ENCODE measurements at places on chromosomes 16 and 17. TPM values are rescaled to one million over a fixed set of nuclear protein-coding genes. Genes with fewer than 3 reads are reported as not detected.

SLC12A3 gene
- not detected for total RNA-seq

PRKCB gene
- 18.7 TPM for total RNA-seq

GJC1 gene
- 35.6 TPM for total RNA-seq

DNA sequence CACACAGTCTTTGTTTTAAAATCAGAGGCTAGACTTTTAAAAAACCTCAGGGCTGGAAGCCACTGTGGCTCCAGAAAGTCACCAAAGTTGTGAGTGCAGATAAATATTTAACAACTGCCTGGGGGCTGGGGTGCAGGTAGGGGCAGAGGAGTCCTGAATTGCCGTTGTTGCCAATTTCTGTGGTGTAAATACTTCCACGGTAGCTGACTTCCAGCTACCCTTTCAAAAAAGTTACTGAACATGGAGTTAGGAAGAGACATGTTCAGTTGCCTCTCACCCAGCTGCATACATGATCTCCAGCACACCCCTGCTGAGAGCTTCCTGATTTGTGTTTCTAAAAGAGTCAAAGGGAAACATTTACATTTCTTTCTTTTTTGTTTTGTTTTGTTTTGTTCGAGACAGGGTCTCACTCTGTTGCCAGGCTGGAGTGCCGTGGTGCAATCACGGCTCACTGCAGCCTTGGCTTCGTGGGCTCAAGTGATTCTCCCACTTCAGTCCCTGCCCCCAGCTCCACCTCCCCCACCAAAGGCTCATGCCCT is 58.7 kb downstream of the PLXDC1 start:
- peaks cover 44% of the 10 kb centered on the region for H3K4me1 ChIP-seq
- DNase-seq = no peak
- H3K27me3 ChIP-seq = no peaks in the 10 kb centered on the region
- H3K4me3 ChIP-seq = no peak overlapping the region

DNA sequence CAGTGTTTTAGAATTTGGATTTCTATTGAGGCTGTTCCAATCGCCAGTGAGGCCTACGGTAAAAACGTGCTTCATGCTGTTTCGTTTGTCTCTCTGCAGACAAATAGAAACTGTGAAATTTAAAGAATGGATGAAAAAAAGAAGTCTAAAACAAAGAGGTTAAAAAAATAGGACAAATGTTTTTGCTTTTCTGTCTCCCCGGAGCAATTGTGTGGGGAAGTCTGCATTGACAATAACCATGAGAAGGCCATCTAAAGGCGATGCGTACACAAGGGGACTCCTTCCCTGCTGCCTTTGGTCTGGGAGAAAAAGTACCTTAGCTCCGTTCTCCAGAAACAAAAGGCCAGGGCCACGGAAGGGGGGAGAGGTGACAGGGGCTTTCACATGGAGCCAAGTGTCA is 4.6 kb upstream of the ZFHX3 start:
- H3K4me1 ChIP-seq = peaks cover 81% of the 10 kb centered on the region
- peak overlapping the region; percentile 98 for H3K27ac ChIP-seq
- no peaks in the 10 kb centered on the region for H3K36me3 ChIP-seq

DNA sequence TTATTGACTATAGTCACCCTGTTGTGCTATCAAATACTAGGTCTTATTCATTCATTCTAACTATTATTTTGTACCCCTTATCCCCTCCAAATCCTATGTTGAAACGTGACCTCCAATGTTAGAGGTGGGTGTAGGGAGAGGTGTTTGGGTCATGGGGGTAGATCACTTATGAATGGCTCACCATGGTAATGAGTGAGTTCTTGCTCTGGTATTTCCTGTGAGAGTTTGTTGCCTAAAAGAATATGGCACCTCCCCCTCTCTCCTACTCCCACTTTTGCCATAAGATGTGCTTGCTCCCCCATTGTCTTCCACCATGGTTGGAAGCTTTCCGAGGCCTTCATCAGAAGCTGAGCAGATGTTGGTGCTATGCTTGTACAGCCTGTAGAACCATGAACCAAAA is 59.3 kb upstream of the BRD7 start:
- no peak overlapping the region for H3K27ac ChIP-seq
- no peaks in the 10 kb centered on the region for H3K4me1 ChIP-seq
- H3K4me3 ChIP-seq = no peak overlapping the region
- DNase-seq = no peak
- H3K36me3 ChIP-seq = no peaks in the 10 kb centered on the region
- H3K27me3 ChIP-seq = no peaks in the 10 kb centered on the region

- peaks cover 9% of the 10 kb centered on the region for H3K4me1 ChIP-seq
- no peak overlapping the region for H3K4me3 ChIP-seq
- no peak overlapping the region for H3K27ac ChIP-seq
- H3K27me3 ChIP-seq = peaks cover 28% of the 10 kb centered on the region
- DNase-seq = no peak
These were observed 29.8 kb downstream of the TMEM132E start for GRCh38 chr17:34609210-34609609.

- no peak overlapping the region for H3K27ac ChIP-seq
- H3K27me3 ChIP-seq = no peaks in the 10 kb centered on the region
- peaks cover 47% of the 10 kb centered on the region for H3K4me1 ChIP-seq
- DNase-seq = no peak
These were observed 6.3 kb downstream of the TERF2IP start for GRCh38 chr16:75653922-75654321.

DNA sequence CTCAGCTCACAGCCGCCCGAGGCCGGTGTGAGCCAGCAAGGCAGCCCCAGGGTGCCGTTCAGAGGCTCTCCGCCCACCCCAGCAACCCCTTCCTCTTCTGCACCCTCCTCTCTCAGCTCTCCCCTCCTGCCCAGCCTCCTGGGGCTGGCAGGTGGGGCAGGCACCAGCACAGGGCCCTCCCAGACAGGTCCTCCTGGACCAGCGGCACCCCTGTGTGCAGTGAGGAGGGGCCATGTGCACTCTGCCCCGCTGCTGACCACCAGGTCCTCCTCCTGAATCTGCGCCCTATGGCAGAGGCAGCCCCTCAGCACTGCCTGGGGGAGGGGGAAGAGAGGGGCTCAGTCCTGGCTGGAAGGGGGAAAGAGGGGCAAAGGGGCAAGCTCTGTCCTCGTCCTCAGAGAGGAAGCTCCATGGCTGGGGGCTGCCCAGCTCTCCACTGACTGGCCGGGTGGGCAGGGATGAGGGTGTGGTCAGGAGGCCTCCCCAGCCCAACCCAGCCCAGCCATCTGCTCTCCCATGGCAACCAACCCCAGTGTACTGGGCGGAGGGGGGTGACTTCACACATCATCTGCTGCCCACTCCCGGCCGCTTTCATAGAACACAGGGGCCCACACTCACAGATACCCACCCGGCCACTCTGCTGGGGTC is 5.4 kb upstream of the BCAR1 start:
- no peaks in the 10 kb centered on the region for H3K36me3 ChIP-seq
- peak; percentile 32 for DNase-seq
- peaks cover 87% of the 10 kb centered on the region for H3K4me1 ChIP-seq

- peak overlapping the region; percentile 2 for H3K4me3 ChIP-seq
- H3K27me3 ChIP-seq = no peaks in the 10 kb centered on the region
- no peaks in the 10 kb centered on the region for H3K36me3 ChIP-seq
- peaks cover 5% of the 10 kb centered on the region for H3K4me1 ChIP-seq
These were observed 38.5 kb downstream of the GRB7 start for GRCh38 chr17:39776252-39776651.

GRCh38 chr16:71565812-71566700 is 10.8 kb downstream of the TAT start:
- no peaks in the 10 kb centered on the region for H3K36me3 ChIP-seq
- no peak for DNase-seq
- no peak overlapping the region for H3K4me3 ChIP-seq
- peaks cover 11% of the 10 kb centered on the region for H3K4me1 ChIP-seq
- H3K27ac ChIP-seq = peak overlapping the region; percentile 80
- H3K27me3 ChIP-seq = no peaks in the 10 kb centered on the region

Measured in stomach (tissue), 19 donors.